B cell (primary cell): ENCODE measurements at places on chromosomes 7 and 10.

- no peak for DNase-seq
Measured at GRCh38 chr10:92832998-92833650, 15.2 kb upstream of the EXOC6 start.

GRCh38 chr7:73573276-73573675, 5.1 kb downstream of the TBL2 start:
- DNase-seq: no peak

DNA sequence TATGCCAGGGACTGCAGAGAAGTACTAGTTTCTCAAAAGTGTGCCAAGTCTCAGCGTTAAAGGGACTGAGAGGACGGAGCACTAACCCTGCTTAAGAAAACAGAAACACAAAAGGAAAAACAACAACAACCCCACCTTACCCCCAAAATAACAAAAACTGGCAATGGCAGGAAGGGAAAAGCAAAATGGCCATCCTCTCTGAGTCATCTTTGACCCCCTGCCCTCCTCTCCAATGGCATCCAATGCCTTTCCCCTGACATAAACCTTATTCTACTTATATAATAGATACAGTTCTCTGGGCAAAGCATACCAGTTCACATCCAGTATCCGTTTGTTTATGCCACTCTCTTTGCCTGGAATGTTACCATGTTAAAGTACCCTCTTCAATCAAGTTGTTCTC, 1.6 kb downstream of the POLR1F start:
- DNase-seq: no peak

DNA sequence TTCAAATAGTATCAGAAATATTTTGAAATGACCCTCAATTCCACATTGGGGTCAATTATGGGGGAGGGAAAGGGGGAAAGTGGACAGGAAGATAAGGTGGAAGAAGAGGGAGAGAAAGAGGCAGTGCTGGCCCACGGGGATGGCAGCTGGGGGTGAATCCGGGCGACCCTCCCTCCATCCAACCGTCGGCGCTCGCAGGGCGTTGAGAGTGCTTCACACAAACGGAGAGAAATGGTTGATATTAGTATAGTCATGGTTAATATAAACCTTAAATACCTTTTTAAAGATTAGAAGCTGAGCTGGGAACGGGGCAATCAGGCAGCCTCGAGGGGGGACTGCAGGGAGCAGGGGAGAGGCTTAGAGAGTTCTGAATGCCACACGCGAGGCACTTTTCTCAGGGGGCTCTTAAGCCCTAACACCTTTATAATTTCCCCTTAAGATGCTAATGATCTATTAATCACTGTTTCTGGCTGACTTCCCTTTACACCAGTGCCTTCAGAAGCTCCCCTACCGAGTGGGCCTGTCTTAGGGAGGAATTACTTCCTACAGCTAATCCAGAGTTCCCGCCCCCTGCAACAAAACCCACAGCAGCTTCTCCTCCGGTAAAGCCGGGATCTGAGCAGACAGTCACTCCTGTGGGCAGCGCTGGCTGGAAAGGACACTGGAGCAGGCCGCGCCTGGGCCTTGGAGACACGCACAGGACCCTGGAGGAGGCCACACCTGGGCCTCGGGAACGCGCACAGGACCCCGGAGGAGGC, 39.5 kb downstream of the PRKAG2 start:
- no peak for DNase-seq

DNA sequence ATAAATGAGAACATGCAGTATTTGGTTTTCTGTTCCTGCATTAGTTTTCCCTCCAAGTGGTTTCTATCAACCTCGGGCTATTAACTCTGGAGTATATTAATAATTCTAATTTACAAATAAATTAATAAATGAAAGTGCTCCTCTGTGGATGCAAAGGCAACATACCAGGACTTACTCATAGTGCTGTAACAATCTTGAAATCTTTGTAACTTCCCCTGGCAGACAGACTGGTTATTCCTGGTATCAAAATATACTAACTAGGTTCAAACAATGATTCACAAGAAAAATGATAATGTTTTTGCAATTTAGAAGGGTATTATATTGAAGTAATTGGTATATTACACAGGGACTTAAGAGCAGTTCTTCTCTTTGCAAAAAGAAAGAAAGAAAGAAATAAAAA, 177.2 kb downstream of the FANK1 start:
- DNase-seq: no peak

DNA sequence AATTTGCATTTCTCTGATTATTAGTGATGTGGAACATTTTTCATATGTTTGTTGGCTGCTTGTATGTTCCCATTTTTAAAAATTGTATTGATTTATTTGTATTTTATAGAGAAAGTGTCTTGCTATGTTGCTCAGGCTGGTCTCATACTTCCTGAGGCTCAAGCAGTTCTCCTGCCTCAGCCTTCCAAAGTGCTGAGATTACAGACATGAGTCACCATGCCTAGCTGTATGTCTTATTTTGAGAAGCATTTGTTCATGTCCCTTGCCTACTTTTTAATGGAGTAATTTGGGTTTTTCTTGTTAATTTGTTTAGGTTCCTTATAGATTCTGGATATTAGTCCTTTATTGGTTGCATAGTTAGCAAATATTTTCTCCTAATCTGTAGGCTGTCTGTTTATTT, 214.2 kb upstream of the KAT6B start:
- DNase-seq: no peak

- DNase-seq: peak; percentile 24
Measured at GRCh38 chr10:117005026-117005526, at the start of gene SHTN1. TSS of gene SHTN1 (minus strand) at chr10:117005187. CDS start at chr10:117005079, 108 bp downstream.

GRCh38 chr7:71055504-71055903, 76.4 kb upstream of the GALNT17 start:
- DNase-seq: no peak

DNA sequence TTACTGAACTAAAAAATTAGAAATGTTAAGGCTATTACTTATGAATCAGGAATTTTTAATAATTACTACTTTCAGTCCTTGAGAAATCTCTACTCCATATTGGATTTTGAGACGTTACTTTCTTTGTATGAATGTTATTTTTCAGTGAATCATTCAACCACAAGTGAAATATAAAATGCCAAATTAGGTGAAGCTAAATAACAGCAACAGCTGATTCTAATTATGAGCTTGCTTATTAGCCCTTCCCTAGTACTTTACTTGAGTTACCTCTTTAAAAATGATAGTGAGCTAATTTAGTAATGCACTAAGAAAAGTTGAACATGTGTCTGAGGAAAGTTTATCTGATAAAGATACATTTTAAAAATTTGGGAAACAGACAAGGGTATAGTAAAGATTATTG, 51.4 kb downstream of the PCGF5 start:
- DNase-seq: no peak

GRCh38 chr10:127470911-127471310, 78.2 kb upstream of the NPS start:
- DNase-seq: no peak

- DNase-seq: no peak
Measured at GRCh38 chr10:73357821-73358220, 843 bp downstream of the CFAP70 start.

- DNase-seq: no peak
Measured at GRCh38 chr7:42606193-42606905, 305.5 kb downstream of the C7orf25 start.

GRCh38 chr10:5070648-5071410, 23.4 kb upstream of the AKR1C3 start:
- DNase-seq: no peak

GRCh38 chr10:121942749-121943416, 15.1 kb upstream of the ATE1 start:
- DNase-seq: no peak

- DNase-seq: no peak
Measured at GRCh38 chr7:158040199-158040598, 547.4 kb downstream of the PTPRN2 start.

GRCh38 chr10:73590881-73591799, at the start of gene USP54:
TSS of gene USP54 (minus strand) at chr10:73591342. CDS start at chr10:73575658, 15,684 bp downstream.
- peak; percentile 11 for DNase-seq

DNA sequence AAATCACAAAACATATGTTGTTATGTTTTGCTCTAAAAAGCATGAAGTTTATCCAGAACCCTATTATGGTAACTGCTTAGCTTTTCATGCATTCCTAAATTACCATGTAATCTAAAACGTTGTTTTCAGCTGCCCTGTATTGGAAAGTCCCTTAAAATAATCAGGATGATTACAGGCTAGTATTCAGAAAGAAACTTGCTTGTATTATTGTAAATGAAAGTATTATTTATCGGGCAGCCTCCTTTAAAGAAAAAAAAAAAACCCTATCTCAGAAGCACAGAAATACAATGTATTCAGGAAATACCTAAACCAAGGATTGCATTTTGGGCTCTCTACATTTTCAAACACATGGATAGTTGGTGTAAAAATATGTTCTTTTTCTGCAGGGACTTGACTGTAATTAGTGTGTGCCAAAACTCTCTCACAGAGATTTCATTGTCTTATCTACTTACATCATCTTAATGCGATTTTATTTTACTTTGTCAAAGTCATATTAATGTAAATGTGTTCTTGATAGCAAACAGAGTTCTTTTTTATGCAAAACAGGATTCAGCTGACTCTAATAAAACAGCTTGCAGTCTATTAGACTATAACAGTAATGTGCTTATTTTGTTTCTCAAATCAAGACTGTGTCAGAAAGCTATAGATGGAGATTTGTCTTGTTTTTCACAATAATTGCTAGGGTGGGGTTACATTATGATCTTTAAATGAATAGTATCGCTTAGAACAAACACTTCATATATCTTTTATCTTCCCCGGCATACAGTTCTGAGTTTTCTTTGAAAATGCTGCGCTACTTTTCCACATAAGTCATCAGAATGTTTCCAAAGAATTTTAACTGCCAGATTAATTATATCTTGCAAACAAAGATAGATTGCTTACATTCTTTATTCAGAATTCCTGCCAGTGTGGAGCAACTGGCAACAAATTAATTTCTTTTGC, 65.3 kb upstream of the ARID5B start:
- DNase-seq: no peak

- DNase-seq: no peak
Measured at GRCh38 chr7:22486597-22486996, 13.4 kb downstream of the STEAP1B start.

GRCh38 chr10:72035252-72035887, 53.0 kb downstream of the SPOCK2 start:
- DNase-seq: no peak

DNA sequence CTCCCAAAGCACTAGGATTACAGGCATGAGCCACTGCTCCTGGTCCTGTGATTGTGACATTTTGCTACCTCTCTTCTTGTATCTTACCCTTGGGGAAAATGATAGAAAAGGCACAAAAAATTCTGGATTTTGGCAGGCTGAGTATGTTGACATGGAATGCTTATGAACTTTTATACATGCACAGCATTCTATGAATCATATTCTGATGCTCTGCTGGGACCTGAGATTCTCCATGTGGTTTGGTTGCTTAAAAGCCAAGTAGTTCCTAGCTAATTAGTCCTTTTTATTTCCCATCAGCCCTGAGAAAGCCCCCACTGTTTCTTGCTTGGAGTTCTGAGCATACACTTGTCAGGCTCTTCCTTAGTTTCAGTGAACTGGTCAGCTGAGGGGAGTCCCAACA, 8.3 kb upstream of the KAZALD1 start:
- DNase-seq: no peak

DNA sequence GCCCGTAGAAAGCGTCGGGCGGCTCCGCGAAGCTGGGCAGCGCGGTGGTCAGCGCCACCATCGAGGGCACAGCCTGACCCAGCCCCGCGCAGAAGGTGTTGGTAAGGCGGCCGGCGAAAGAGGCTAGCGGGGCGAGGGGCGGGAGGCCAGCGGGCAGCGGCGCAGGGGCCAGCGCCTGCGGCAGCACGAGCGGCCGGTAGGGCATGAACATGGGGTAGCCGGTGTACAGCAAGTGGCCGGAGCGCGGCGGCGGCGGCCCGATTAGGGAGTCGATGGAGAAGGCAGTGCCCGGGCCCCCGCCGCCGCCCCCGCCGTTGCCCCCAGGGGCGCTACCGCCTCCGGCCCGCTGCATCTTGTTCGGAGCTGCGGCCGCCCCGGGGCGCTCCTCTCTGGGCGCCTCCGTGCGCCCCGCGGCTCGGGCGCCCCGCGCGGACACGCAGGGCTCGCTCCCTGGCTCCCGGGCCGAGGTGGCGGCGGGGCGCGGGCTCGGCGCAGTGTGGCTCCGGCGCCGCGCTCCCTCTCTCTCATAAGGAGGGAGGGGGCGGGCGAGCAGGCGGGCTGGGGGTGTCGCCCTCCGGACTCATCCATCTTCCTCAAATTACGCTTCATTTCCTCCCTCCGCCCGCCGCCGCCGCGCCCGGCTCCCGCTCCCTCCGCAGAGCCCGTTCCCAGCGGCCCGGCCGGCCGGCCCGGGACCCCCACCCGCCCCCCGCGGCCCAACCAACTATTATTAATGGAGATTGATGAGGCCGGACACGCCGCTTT, at the start of gene GBX1:
TSS of gene GBX1 (minus strand) at position 498 of the 765 bp plus-strand sequence. CDS start at position 352, 146 bp downstream.
- DNase-seq: peak; percentile 55

DNA sequence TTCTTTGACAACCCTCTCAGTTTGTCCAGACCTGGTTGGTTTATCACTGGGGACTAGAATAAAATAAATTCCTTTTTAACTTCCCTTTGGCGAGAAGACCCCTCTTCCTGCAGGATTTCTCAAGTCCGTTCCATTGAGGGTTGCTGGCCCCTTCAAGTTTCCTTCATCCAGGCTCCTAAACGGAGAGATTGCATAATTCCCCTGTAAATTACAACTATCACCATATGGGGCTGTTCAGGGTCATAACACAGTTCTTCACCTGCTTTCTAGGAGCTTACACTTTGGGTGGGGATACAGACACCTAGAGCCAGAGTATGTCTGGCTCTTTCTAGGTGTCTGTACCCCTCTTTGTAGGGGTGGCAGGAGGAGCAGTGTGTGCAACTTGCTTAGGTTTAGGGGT, 3.3 kb upstream of the COPS6 start:
- no peak for DNase-seq

GRCh38 chr10:13971601-13972475, 358.9 kb downstream of the FRMD4A start:
- no peak for DNase-seq

- no peak for DNase-seq
Measured at GRCh38 chr7:95662987-95663386, 66.7 kb upstream of the PDK4 start.

- DNase-seq: peak; percentile 8
Measured at GRCh38 chr10:18238870-18239485, 98.8 kb downstream of the CACNB2 start.

GRCh38 chr10:102517553-102517952, 13.8 kb downstream of the SUFU start:
- DNase-seq: no peak
